NCI-H1105 treated with DMSO at 0.1 percent for 48 hours (cell line): ENCODE measurements at places on chromosomes 3 and 15.
A peak's percentile ranks its signal among the peaks of the same experiment; 100 is the strongest.

- DNase-seq = no peak
These were observed 27.2 kb downstream of the LRRC2 start for GRCh38 chr3:46538803-46539442.

- DNase-seq = no peak
These were observed 86.0 kb upstream of the VEPH1 start for GRCh38 chr3:157589211-157589610.

DNA sequence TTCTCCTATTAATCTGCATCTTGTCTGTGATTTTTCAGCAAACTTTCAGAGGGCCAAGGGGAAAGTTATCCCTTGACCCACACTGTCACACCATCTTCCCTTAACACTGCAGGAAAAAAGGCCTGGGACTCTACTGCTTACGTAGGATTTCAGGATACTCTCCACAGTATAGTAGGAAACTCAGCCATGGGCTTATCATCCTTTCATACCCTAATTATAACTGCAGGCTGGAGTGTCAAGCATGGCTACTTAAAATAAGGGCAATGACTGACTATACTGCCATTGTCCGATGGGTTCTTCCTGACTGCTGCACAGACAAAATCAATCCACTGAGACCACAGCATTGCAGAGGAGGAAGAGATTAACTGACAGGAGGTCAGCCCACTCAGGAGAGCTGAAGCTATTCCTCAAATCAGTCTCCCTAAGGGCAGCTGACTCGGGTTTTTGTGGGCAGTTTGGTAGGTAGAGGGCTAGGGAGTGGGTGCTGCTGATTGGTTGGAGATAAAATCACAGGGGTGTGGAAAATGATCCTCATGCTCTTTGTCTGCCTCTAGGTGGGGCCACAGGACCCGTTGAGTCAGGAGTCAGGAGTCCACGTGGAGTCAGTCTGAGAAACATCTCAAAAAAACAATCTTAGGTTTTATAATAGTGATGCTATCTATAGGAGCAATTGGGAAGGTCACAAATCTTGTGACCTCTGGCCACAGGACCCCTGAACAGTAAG, 118.2 kb upstream of the STRIT1 start:
- DNase-seq = no peak

DNA sequence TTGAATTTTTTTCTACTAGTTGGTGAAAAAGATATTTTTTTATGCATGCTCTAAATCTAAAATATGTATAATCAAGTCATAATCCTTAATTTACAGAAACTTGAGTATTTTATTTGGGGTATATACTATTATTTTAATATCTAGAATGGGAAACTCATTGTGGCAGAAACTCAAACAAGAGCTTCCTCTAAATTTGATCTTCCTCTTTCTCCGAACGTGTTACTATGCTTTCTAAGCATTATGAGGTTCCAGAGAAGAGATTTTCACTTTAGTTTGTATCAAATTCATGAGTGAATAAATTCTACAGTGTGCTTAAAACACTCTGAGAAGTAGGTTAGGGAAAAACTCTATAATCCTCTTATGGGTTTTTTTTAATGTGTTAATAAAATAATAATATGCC, 173.1 kb downstream of the POTEB3 start:
- DNase-seq = no peak

DNA sequence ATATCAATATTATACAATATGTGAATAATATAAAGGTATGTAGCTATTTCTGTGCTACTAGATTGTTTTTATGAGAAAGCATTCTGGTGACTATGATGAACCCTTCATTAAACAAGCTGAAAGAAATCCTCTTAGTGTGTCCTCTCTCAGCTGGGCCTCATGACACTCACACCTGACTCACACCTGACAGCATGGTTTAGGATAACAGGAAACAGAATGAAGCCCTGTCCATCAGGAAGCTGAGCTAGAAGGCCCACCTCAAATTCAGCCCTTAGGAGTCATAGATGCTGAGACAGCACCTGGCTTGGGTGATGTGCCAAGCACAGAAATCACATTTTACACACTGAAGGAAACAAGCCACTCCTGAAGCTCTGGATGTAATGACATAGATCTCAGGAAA, 30.8 kb downstream of the CHCHD4 start:
- no peak for DNase-seq

- DNase-seq = no peak
These were observed 22.4 kb downstream of the TJP1 start for GRCh38 chr15:29799859-29800258.

DNA sequence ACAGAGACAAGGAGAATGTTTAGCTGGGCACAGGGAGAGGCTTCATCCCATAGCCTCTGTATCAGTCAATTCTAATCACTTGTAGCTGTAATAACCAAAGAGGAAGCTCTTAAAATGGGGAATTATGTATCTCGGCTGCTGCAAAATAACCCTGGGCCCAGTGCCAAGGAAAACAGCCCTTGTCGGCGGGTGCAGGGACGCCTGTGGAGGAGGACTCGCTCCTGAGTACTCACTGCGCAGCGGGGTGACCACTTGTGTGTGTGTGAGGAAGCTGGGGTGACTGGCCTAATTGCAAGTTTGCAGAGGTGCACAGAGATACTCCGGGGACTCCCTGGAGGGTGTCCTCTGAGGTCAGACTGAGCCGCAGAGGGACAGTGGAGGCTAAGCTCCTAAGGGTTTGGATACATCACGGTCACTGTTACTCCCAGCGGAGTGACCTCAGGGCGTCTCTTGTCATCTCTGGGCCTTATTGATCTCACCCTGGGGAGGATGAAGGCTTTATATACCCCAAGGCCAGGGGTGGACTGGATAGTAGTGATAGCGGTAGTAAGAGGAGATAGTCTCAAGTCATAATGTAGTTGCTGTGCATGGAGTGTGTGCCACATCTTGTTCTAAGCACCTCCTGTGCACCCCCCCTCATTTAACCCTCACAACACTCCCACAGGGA, 37.2 kb downstream of the SLC6A6 start:
- peak; percentile 85 for DNase-seq

DNA sequence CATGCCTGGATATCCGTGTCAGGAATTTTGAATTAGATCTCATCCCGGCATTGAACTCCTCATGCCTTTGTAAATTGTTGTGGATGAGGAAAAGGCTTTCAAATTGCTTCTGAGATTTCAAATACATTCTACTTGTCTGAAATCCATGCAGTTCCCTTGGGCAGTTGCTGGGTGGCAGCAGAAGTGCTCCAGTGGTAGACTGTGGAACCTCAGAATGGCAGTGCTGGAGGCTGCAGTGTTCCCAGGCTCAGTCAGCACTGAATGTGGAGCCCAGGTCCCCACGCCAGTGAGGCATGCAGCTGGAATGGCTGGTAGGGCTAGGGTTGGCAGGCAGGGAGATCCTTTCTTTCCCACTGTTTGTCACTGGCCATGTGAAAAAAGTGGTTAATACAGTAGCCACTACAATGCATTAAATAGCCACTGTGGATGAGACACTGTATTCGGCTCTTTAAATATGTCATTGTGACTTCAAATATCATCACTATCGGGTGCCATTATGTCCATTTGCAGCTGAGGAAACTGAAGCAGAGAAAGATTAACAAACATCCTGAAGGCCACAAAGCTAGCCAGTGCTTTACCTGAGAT, 98.6 kb downstream of the TPRG1 start:
- peak; percentile 79 for DNase-seq

DNA sequence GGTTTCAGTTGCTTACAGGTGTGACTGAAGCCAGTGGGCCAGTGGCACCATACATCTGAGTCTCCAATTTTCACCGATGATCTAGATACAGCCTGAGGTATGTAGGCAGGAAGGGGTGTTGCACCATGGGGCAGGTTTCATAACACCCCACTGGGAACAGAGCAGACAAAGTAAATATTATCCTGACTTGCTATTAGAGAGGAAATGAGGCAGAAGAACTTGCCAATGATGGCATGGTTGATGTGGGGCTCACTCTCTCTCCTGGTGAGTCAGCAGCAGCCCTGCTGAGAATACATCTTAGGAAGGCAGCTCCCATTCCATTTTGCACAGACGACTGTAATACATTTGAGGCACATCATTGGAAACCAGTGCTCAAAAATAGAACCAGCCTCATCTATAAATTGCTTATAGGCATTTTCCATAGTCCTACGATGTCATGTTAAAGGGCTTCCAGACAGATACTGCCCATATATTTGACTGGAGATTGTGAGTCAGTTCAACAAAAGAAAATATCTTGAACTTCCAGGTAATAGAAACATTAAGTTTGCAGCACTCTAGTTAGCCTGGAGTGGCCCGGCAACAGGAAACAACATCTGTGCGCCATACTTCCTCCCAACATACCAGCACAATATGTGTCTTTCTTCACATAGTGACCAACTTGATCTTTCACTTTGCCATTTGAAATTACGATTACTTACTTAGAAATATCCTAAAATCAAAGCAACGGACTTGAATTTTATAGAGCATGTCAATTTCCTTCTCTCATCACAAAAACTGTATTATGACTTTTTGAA, 175.5 kb downstream of the NECTIN3 start:
- DNase-seq = no peak

DNA sequence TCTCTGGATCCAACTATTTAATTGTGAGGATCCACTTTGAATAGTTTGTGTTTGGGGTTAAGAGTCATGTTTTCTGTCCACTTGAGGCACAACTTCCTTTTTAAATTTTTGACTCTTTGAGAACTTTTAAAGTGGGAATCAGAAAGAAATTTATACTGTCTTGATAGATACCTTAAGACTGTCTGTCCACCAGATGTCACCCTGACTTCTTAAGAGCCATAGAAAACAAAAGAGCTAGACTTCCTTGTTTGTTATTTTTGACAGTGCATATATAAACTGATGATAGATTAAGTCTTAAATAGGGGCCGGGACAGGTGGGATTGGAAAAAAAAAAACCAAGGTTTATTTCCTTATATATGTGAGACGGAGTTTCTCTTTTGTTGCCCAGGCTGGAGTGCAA, 52.1 kb upstream of the WDR72 start:
- peak; percentile 42 for DNase-seq

GRCh38 chr3:37200141-37200540, 25.8 kb upstream of the LRRFIP2 start:
- no peak for DNase-seq

GRCh38 chr15:47157827-47158226, 559.5 kb upstream of the SEMA6D start:
- no peak for DNase-seq

GRCh38 chr3:6088433-6088832, 772.5 kb upstream of the GRM7 start:
- no peak for DNase-seq

DNA sequence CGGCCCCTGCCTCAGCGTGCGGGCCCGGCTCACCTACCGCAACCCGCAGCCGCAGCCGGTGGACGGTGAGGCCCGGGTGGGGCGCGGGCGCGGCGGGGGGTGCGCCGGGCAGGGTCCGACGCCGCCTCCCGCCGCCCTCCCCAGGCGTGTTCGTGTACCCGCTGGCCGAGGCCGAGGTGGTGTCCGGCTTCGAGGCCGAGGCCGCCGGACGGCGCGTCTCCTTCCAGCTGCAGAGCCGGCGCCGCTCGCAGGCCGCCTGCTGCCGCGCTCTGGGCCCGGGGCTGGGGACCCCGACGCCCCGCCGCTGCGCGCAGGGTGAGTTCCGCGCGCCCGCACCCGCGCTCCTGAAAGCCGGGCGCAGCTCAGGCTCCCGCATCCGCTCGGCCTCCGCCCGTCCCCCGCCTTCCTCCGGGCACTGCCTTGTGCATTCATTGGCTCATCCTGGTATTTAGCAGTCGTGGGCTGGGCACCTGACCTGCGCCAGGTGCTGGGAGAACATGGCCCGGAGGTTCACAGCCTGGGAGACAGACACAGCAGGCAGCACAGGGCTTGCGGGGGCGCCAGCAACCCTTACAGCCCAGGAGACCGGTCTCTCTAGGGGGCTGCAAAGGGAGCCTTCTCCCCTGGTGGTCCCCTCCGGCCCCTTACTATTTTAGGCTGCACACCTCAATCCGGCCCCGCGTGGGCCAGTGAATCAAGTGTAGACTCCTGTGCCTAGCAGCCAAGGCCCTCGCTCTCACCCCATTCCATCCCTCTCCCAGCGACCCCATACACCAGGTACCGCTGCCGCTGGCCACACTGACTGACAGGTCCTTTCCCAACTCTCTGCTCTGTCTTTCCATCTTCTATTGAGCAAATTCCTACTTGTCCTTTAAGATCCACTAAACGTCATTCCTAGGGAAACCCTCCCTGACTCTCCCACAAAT, 1.5 kb downstream of the VWA5B2 start:
- DNase-seq = peak; percentile 82

DNA sequence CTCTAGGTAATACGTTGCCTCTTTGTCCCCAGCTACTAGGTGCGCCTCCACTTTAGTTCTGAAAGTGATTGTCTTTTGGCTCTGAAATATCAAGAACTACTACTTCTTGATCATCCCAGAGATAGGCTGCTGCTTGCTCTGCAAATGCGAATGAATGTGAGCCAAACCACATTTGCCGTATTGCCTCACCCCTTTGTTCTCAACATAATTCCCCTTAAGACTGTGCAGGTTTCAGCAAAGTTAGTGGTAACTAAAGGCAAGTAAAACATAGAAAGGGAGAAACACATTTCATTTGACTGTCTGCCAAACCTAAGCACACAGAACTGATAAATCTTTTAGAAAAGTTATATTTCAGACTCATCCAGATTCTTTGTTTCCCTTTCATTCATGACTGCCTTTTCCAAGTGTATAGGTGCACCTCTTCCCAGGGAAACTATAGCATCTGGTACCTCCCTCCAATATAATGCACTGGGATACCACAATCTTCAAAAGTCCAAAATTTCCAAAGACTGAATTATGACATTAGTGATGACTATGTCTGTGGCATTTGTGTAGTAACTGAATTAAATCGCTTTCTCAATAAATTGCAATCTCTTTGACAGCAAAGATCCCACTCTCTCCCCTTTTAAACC, 720.6 kb upstream of the CBLB start:
- no peak for DNase-seq

DNA sequence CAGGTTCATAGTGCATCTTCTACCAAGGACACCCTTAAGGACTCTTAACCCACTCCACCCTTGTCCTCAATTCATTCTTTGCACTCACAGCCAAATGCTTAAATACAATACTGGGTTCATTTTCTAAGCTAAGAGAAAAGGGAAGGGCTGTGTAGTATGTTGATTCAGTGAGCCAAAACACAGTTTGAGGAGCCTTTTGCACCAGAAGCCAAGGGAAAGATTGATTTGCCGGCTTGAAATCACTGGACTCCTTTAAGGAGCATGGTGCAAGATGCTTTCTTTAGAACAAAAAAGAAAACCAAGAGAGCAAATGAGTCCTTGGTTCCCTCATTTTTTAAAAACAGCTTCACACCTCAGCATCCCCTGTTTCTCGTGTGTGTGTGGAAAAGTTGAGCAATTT, 47.8 kb downstream of the BOC start:
- DNase-seq = no peak

- DNase-seq = no peak
These were observed 245.0 kb upstream of the ADAMTS9 start for GRCh38 chr3:64932666-64933342.

- no peak for DNase-seq
These were observed 1.9 kb upstream of the ISL2 start for GRCh38 chr15:76334438-76335306.
